ENCODE measurements at places on chromosomes 7 and 10. TPM values are rescaled to one million over a fixed set of nuclear protein-coding genes. Genes with fewer than 3 reads are reported as not detected.

RBM20 gene
- total RNA-seq, result 0.46 TPM

- DNase-seq, result no peak
Observed at GRCh38 chr7:134444961-134445315, 14.0 kb downstream of the AKR1B1 start.

- no peak for DNase-seq
Observed at GRCh38 chr7:36945612-36946400, 221.5 kb upstream of the AOAH start.

GRCh38 chr7:84122582-84123360 lies 71.8 kb downstream of the SEMA3A start:
- no peak for DNase-seq

GRCh38 chr10:77087366-77087765 lies 550.2 kb downstream of the KCNMA1 start:
- peak; percentile 7 for DNase-seq

DNA sequence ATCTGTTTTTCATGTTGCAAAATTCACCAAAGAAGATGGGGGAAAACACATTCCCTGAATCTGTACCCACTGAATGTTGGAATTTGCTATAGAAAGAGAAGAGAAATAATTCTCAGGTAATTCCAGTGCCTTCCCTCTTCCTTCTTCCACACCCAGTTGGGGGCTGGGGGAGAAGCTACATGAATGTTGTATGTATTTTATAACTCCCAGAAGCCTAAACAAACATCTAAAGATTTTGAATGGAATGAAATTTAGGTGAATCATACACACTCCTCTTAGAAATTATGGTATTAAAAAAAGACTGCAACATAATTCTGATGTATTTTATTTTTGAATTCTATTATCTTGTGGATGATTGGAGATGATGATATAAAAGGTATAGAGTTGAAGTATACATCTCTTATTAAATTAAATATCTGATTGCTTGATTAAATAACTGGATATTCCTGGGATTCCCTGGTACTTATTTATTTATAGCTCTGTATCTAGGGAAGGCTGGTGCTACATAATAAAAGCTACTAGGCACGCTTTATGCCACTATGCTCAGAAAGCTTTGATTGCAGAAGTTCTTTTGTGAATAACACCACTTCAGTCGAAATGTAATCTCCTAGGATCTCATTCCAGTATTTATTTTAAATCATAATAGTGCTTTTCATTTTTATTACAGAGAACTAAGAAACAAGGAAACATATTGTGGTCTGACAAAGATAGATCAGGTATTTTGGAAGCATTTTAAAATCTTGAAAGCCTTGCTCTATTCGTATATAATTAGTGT lies 98.5 kb downstream of the MCU start:
- DNase-seq, result no peak

DNA sequence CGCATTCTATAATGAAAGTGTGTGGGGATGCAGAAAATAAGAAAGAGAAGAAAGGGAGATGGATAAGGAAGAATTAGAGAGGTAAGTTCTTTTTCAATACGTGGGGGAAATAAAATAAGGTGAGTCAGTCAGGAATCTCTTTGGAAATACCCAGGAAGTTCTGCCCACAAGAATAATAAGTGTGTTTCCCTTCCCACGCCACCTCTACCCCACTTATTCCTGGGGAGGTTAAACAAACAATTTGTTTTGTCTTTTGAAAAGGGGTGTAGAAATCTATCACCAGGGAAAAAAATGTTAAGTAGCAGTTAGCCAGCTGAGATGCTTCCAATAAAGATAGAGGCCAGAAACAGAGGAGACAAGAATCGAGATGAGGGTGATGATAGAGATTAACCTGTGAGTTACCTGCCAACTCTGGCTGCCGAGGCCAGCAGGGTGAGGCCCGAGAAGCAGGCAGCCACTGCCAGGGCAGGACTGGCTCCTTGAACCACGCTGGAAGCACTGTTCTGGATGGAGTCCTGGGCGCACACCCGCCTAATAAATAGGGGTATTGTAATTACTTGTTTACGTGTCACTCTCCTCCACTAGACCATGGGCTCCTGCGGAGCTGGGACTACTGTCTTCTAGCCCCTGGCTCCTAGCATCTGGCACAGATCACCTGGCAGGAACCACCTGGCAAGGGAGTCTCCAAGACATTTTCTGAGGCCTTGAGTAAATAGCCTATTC lies 191.3 kb downstream of the FGFR2 start:
- no peak for DNase-seq
